ENCODE measurements at places on chromosomes 13 and 19.

- H3K27me3 ChIP-seq: no peaks in the 10 kb centered on the region
- no peaks in the 10 kb centered on the region for H3K4me1 ChIP-seq
- no peak for DNase-seq
- H3K4me3 ChIP-seq: no peak overlapping the region
- H3K27ac ChIP-seq: no peak overlapping the region
These were observed 14.9 kb upstream of the GRTP1 start for GRCh38 chr13:113378825-113379224.

DNA sequence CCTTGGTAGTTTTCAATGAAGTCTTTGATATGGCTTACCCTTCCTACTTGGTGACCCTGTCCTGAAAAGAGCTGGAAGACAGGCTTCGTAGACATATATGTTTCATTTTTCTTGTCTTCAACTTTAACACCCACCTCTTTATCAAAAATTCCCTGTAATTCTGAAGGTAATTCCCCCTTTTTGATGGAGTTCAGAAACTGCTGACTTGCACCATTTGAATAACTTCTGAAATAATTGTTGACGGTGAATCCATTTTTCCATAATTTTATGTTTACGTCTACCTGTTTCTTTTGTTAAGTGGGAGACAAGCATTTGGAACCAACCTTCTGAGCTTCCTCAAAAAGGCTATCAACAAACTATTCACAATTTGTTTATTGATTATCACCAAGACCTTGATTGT, 14.6 kb upstream of the ZNF177 start:
- H3K36me3 ChIP-seq: peaks cover 33% of the 10 kb centered on the region
- H3K4me1 ChIP-seq: no peaks in the 10 kb centered on the region
- H3K27ac ChIP-seq: no peak overlapping the region
- DNase-seq: no peak
- no peaks in the 10 kb centered on the region for H3K27me3 ChIP-seq
- H3K4me3 ChIP-seq: no peak overlapping the region

GRCh38 chr19:31138077-31138476, 211.2 kb downstream of the TSHZ3 start:
- peaks cover 3% of the 10 kb centered on the region for H3K27me3 ChIP-seq
- H3K4me1 ChIP-seq: no peaks in the 10 kb centered on the region
- no peaks in the 10 kb centered on the region for H3K36me3 ChIP-seq
- H3K4me3 ChIP-seq: no peak overlapping the region
- no peak overlapping the region for H3K27ac ChIP-seq
- no peak for DNase-seq

- peaks cover 7% of the 10 kb centered on the region for H3K27me3 ChIP-seq
- DNase-seq: no peak
- H3K4me3 ChIP-seq: no peak overlapping the region
- H3K27ac ChIP-seq: no peak overlapping the region
These were observed 48.9 kb downstream of the CYP4F22 start for GRCh38 chr19:15557223-15557622.

- no peaks in the 10 kb centered on the region for H3K4me1 ChIP-seq
- H3K27ac ChIP-seq: no peak overlapping the region
- DNase-seq: no peak
- no peaks in the 10 kb centered on the region for H3K27me3 ChIP-seq
These were observed 16.1 kb upstream of the STRN4 start for GRCh38 chr19:46762245-46762890.

DNA sequence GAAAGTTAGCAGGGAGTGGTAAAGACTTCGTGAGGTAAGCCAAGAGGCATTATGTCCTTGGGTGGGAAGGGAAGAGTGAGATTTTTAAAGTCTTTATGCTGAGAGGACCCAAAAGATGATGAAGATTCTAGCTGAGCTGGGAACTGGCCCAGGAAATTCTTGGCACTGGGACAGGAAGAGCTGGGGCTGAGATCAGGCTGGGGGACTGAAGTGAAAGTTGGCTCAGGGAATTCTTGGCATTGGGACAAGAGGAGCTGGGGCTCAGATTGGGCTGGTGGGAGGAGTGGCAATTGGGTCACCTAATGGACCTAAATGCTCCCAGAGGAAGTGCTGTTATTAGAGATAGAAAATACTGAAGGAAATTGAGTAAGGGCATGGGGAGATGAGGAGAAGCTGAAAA, 8.8 kb downstream of the SCEL start:
- H3K36me3 ChIP-seq: no peaks in the 10 kb centered on the region
- H3K4me3 ChIP-seq: no peak overlapping the region
- no peak for DNase-seq

DNA sequence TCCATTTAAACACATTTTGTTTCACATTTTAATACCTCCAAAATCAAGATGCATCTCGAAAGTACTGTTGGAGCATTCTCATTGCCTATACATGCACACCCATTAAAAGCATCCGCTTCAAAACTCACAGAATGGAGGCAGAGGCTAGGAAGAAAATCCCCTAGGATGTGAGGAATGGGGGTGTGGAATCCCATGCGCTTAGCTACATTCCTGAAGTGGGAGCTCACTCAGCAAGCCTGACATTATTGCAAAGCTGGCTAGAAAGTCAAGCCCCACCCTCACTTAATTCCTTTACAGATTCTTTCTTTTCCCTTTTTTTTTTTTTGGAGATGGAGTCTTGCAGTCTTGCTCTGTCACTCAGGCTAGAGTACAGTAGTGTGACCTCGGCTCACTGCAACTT, 4.6 kb upstream of the FAM32A start:
- H3K27me3 ChIP-seq: no peaks in the 10 kb centered on the region
- no peak overlapping the region for H3K4me3 ChIP-seq
- no peak overlapping the region for H3K27ac ChIP-seq

Data from common myeloid progenitor, CD34-positive (primary cell).